Right renal pelvis (tissue), 4 donors: ENCODE measurements at places on chromosomes 16 and 17. TPM values are rescaled to one million over a fixed set of nuclear protein-coding genes. Genes with fewer than 3 reads are reported as not detected.

DNA sequence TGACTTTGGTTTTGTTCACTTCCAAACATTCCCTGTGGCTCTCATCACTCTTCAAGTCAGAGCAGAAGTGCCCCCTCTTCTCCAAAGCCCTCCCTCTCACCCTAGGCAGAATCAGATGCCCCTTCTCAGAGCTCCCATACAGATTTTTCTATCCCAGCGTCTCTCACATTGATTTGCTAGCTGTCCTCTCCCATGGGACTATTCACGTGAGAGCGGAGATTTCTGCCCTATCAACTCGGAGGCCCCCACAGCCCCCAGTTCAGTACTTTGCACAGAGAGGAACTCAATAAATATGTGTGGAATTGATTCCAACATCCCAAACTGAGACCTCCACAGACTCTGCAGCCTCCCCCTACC lies 182.6 kb downstream of the C16orf78 start:
- no peak for DNase-seq

The TOP2A gene
- polyA plus RNA-seq, result 164 TPM

GRCh38 chr16:2233872-2234812 lies 2.1 kb upstream of the DNASE1L2 start:
- DNase-seq, result no peak

- no peak for DNase-seq
Observed at GRCh38 chr17:74569020-74570003, 2.0 kb upstream of the CD300H start.

The ACD gene
- 21.0 TPM for polyA plus RNA-seq

DNA sequence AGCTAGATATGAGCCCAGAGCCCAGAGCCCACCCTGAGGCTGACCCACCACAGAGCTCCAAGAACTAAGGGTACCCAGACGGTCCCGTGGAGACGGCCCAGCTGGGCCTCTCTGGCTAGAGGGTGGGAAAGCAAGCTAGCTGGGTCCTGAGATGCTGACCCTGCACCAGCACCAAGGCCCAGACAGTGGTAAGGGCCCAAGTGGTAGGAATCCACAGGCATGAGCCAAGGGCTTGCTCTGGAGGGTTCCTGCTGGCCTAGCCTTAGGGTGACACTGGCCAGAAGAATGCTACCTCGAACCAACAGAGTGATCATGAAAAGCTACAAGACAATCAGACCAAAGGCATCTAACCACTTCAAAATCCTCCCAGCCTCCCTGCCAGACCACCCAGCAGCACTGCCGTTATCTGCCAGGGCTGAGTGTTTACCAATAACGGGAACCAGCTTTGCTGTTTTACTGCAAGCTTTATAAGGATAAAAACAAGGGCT lies 13.2 kb downstream of the HIC1 start:
- DNase-seq, result no peak

DNA sequence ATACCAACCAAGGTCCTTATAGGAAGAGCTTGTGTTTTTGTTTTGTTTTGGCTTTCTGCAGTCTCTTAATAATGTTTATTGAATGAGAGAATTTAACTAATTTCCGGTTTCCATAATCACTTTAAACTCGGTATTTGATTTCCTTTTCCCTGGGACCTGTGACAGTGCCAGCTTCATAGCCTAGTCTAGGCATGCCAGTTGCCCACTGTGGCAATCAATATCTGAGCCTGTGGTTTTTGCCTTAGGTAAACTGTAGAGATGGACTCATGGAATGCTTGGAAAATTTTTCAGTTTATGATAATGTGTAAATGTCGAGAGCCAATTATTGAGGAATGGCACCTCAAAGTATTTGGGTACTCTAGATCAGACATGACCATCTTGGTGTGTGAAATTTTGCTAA lies 78.2 kb downstream of the FTO start:
- DNase-seq, result no peak

The KRTAP3-2 gene
- polyA plus RNA-seq, result not detected

- peak; percentile 21 for DNase-seq
Observed at GRCh38 chr17:9115214-9116191, 94.2 kb downstream of the NTN1 start.

The CES3 gene
- polyA plus RNA-seq, result 2.4 TPM

GRCh38 chr16:16778332-16778731 lies 399.4 kb downstream of the NPIPA7 start:
- no peak for DNase-seq

GRCh38 chr17:10022416-10022815 lies 117.3 kb upstream of the RCVRN start:
- no peak for DNase-seq

- no peak for DNase-seq
Observed at GRCh38 chr17:69057280-69057679, 3.4 kb downstream of the ABCA9 start.

GRCh38 chr17:54891176-54891821 lies 9.4 kb upstream of the TOM1L1 start:
- no peak for DNase-seq

GRCh38 chr16:588639-588888 lies 1.3 kb upstream of the RAB40C start:
- no peak for DNase-seq

The TMIGD1 gene
- 0.78 TPM for polyA plus RNA-seq

DNA sequence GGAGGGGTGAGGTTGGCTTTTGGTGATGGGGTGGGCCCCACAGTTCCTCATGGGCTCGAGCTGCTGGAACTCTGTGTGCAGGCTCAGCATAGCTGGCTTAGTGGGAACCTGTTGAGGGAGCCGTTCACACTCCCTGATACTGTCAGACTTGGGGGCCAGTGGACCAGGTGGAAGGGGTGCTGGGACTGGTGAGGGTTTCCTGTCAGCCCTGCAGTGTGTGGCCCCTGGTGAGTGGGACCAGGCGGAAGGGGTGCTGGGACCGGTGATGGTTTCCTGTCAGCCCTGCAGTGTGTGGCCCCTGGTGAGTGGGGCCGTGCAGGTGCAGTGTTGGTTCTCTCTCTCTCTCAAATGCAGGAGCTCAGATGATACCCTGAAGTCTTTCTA lies 45.1 kb upstream of the ZNF750 start:
- DNase-seq, result no peak

DNA sequence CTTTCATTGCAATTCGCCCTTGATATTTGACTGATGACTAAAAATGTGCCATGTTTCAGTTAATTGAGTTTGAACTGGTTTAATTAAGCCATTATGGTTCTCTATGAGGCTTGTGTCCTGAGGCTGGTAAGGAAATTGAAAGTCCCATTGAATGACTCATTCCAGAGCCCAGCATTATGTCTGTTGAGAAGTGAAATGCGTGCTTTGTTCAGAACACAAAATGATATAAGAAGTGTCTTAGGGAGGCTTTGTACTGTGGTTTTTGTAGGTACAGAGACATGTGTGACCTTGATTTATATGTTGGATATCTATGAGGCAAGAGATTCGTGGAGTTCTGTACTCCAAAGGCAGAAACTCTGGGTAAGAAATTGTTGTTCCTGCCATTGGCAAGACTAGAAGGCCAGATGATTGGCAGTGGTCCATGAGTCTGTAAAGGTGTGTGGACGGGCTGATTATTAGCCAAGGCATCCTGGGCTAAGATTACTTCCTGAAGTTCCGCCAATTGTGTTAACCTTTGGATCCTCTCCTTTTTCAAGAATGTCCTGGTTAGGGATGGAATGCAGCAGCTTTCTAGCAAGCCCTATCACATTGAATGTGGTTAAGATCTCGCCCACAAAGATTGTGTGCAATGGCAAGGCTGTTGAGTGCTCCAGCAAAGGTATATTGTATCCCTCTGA lies 103.7 kb downstream of the NPIPB5 start:
- no peak for DNase-seq

- no peak for DNase-seq
Observed at GRCh38 chr17:1455291-1455796, 688 bp downstream of the CRK start.

DNA sequence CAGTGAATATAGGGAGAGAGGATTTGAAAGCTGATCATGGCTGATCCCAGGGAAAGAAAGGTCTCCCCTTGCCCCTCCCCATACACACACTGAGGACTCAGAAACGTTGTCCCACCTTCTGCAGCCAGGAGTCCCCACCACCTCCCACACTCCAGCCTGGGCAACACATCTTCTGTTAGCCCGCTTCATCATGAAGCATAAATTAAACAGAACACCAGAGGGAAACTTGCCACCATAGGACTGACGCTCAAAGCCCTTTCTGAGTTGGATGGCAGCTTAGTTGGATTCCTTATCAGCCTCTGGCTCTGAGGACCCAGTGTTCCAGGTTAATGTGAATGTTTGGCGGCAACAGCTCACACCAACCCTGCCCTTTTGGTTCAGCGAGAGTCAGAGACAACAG lies 33.9 kb downstream of the ARHGAP27 start:
- no peak for DNase-seq

DNA sequence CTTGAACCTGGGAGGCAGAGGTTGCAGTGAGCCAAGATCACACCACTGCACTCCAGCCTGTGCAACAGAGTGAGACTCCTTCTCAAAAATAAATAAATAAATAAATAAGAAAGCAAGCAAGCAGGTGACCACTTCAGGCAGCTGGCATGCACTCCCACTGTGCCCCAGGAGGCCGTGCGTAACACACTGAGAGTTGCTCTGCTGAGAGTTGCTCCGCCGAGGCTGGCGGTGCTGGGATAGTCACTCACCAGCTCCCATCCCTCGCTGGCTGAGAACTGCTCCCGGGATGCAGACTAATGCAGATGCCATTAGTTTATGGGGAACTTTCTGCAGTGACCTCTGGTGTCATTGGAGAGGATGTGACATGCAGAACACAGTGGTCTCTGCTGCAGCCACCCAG lies 105.7 kb upstream of the PLCG2 start:
- no peak for DNase-seq

The KCNH6 gene
- 1.9 TPM for polyA plus RNA-seq

- DNase-seq, result no peak
Observed at GRCh38 chr17:21201874-21202273, 12.1 kb downstream of the TMEM11 start.

DNA sequence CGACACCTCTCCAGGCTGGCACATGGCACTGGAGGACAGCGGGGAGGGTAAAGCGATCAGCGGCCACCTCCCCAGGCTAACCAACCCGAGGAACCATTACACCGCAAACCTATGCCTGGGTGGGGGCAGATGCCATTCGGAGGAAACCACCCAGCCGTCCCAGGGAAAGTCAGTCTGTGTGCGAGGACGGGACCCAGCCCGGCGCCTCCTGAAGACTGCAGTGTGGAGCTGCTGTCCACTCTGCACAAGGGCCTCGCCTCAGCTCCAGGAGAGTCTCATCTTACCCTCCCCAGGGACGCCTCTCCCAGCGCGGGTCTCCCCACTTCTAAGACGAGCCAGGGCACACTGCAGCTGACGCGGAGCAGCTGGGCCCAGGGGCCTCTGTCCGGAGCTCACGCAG lies 8.0 kb downstream of the SLC38A10 start:
- DNase-seq, result no peak

DNA sequence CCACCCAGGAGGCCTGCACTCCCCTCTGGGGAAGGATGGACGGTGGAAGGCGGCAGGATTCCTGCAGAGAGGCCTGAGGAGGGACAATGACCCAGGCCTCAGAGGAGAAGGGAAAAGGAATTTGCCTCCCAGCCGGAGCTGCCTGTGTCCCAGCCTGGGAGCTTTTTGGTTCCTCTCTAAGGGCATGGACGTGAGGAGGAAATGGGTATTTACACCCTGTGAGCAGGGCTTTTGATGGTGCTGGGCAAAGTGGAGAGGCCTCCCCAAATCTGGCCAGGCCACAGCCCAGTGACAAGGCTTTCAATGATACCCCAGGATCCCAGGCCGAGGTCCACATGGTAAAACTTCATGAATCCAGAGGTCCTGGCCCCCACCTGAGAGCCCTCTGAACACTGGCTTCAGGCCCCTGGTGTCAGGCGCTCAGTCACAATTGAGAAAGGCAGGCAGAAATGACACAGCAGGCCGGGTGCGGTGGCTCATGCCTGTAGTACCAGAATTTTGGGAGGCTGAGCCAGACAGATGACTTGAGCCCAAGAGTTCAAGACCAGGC lies 56.0 kb upstream of the DOC2B start:
- no peak for DNase-seq

- DNase-seq, result no peak
Observed at GRCh38 chr16:85171759-85172454, 59.6 kb upstream of the CIBAR2 start.

DNA sequence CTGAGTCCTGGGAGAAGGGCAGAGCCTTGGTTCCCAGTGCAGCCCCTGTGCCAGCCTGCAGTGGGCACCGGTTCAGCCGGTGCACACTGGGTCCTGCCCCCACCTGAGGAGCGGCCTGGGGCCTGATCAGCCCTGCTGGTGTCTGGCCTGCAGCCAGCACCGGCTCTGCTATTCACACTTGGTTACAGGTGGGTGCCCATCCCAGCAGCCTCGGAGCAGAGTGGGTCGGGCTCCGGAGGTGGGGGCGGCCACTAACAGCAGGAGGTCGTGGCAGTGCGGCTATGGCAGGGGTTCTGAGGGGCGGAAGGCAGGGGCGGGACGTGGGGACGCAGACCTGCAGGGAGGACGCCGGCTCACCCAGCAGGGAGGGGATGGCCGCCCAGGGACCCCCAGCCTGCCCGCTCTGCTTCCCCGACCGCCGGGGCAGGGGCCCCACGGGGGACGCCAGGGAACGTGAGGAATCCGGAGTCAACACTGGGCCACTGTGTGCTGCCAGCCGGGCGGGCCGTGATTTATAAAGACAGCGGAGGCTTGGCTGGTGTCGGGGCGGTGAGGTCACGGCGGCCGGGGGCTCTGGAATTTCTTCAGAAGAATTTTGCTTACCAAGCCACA lies 20.3 kb downstream of the METRNL start:
- no peak for DNase-seq

The OR1A1 gene
- not detected for polyA plus RNA-seq

The KREMEN2 gene
- 3.3 TPM for polyA plus RNA-seq

DNA sequence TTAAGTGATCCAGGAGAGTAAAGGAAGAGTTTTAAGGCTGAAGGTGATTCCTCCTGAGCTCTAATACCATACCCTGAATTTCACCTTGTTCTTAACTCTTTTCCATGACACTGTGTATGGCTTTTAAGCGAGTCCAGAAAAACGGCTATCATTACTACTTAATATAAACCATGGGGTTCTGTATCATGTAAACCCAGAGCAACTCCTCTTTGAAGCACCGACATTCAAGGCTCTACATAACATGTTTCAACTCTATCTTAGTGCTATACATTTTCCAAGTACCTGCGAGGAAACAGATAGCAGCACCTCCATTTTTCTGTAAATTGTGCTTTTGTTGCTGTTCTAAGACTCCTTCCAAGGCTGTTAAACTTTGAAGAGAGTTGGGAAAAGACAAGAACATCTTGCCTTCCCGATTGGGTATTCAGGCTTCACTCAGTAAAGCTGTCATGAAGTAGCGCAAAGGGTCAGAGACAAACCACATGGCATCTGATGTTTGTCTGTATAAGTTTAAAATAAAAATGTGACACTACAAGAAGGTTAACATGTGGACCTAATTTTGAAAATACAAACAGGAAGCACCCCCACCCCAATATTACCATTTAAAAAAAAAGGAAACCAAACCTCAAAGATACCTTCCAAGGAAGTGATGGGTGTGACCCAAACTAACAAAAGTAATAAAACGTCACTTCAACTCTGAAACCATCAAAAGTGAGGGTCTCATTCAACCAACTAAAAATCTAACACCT lies 3.9 kb downstream of the STAT5B start:
- no peak for DNase-seq

GRCh38 chr16:17590711-17591654 lies 120.2 kb upstream of the XYLT1 start:
- no peak for DNase-seq

The TMEM114 gene
- polyA plus RNA-seq, result 0.23 TPM
